ENCODE measurements at places on chromosomes 1 and 21.

DNA sequence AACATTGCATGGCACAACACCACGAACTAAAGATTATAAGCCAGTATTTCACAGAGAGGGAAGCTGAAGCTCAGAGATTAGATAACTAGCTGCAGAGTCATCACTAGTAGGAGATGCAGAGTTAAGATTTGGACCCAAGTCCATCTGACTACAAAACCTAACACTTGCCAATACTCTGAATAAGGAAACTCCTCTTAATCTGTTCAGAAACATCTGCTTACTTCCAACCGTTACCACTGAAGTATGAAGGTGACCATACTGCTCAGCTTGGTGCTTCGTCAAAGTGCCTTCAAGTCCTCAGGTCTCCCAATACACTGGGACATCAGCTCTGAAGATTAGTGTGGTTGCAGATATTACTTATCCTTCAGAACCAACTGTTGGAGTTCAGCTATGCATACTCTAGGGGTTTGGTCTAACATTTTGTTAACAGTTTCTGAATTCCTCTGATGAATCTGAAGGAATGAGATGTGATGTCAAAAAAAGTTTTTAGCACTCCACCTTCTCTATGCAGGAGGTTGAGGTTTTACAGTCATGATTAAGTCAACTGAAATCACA is 179.6 kb downstream of the TPR start:
- no peak for DNase-seq

- DNase-seq = no peak
Observed at GRCh38 chr1:216450227-216450626, 27.0 kb upstream of the USH2A start.

GRCh38 chr1:84073266-84073665 is 70.8 kb upstream of the PRKACB start:
- DNase-seq = no peak

- DNase-seq = no peak
Observed at GRCh38 chr1:1920608-1921458, 1.8 kb upstream of the TMEM52 start.

GRCh38 chr1:211529453-211529852 is 37.5 kb upstream of the RD3 start:
- DNase-seq = no peak

Measured in GM20000 (cell line).